Hematopoietic multipotent progenitor cell treated with erythropoietin and hydrocortisone succinate and interleukin-3 and kit ligand, for 6 days (in vitro differentiated cells): ENCODE measurements at places on chromosomes 7 and 10.

GRCh38 chr10:110423650-110424049 lies 74.1 kb upstream of the DUSP5 start:
- no peak for DNase-seq

DNA sequence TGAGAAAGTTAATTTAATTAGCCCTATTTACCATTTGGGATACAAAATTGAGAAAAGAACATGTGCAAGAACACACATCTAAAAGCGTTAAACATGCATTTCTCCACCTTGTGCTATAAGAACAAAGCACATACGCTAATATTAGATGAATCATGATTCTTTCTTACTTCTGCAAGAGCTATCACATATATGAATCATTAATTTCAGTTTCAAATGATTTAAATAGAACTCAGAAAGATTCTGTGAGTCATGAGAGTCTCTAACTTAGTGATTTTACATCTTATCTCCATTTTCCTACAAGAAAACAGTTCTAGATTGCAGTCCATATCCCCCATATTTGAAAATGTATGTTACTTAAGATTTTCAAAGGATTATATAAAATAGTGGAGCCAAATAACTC lies 173.9 kb downstream of the RNLS start:
- no peak for DNase-seq

DNA sequence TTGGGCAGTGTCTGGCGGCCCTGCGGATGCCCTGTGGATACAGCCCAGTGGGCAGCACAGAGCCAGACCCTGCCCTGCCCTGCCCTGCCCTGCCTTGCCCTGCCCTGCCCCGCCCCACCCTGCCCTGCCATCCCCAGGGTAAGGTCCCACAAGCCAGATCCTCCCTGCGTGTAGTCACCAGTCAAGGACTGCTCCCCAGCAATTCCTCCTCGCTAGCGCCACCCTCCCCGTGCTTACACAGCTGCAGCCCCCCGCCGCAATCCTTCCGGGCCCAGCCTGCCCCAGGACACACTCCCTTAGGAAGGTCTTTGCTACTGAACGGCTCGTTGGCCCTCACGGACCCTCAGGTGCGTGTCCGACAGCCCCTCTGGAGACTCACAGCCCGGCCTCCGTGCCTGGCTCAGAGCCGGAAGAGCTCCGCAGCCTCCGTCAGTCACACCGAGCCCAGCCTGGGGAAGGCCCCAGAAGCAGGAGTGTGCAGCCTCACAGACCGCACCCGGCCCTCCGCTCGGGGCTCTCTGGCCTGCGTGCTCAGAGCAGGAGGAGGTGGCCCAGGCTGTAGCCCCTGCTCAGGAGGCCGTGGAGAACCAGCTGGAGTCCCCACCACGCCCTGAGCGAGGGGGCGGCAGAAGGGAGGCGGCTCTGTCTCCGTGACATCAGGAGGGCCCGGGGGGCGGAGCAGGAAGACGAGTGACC lies 68.3 kb downstream of the PWWP2B start:
- DNase-seq: no peak

DNA sequence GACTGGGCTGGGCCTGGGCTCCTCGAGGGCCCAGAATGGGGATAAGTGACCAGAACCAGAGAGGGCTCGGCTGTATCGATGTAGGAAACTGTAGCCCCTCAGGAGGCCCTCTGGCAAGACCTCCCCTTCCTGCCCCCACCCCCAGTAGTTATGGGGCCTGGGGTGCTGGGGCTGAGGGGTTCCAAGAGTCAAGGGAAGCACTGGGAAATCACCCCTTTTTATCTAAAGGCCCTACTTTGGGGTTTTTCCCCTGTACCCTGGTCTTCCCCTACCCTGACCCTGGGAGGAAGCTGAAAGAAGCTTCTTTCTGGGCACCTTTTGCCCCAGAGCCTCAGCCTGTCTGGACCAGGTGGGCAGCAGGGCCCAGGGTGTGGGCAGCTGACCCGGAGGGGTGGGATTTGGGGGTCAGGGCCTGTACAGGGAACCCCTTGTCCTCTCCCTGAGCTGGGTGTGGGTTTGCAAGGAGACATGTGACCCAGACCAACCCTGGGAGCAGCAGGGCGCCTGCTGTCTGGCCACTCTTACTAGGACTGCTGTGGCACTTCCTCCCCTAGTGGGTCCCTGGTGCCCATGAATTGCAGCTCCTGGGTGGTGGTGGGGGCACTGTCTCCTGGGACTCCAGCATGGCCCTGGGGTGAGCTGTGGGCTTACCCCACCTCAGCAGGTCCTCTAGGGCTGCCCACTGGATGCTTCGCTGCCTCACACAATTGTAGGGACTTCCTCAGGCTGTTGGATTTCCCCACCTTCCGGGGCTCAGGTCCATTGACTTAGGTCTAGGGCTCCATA lies 1.5 kb downstream of the IRF5 start:
- peak; percentile 29 for DNase-seq

- DNase-seq: peak; percentile 47
Observed at GRCh38 chr7:129824291-129825208, 128.2 kb downstream of the UBE2H start.

DNA sequence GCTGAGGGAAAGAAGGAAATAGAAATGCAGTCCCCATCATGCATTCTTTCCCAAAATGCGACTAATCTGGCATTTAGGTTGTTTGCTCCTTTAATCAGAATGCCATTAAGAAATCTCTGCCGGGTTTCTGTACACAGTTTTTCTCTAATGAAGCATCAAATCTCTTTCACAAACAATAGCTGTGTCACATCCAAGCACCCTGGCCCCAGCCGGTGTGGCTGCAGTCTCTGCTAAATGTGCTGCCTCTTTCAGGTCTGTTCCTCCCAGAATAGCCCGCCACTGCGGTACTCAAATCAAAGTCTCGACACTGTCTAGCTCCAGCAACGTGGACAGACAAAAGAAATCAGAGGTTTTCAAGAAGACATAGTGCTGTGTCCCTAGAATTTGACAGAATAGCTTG lies 343.8 kb downstream of the KCNMA1 start:
- DNase-seq: no peak

- no peak for DNase-seq
Observed at GRCh38 chr10:24906372-24906771, 46.0 kb downstream of the PRTFDC1 start.

- no peak for DNase-seq
Observed at GRCh38 chr10:22159180-22159579, 58.6 kb downstream of the EBLN1 start.

DNA sequence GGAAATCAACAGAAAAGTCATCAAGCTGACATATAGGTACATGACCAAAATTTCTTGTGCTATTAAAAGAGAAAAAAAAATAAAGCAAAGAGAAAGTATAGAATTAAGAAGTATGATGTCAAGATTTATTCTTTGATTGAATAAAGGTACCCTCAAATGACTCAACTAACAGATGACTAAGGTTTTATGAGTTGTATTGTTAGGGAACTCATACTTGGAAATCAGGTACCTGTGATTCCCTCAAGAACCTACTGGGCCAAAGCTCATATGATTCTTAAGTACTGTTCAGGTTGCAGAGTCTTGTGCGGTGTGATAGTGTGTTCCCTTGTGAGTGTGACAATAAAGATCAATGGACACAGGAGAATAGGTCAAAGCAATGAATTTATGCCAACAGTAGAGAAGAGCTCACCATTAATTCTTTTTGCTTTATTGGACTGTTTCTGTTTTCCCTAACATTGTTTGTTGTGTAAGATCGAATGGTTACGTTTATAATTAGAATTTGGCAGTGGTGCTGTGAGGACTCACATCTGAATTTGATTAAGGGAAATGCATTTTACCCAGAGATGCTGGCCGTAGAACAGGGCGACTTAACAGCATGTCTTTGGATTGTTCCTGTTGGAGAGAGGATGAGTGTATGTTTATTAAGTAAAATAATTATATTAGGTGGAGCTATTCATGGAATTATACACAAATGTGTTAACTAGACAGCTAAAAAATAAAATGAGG lies 293.2 kb upstream of the SEMA3D start:
- DNase-seq: no peak

DNA sequence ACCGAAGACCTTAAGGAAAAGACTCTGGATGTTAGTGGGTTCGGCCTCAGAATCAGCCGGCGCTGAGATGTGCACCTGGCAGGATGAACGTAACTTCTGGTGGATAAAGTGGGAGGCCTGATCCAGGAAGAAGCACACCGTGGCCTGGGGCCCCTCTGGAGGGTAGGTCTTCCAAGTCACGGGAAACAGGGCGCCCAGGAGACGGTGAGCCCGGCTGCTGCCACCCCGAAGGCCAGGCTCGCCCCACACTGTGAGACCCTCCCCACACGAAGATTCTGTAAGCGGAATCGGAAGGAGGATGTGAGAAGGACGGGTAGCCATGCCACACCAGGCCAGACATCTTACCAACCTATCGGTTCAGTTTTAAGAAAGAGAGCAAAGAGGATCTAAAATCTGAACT lies 279.0 kb downstream of the DNAJB6 start:
- DNase-seq: no peak

GRCh38 chr7:111873963-111874690 lies 311.8 kb upstream of the IMMP2L start:
- DNase-seq: no peak

GRCh38 chr10:12974078-12974477 lies 27.4 kb downstream of the CCDC3 start:
- DNase-seq: no peak

- no peak for DNase-seq
Observed at GRCh38 chr10:72574636-72575035, 51.2 kb downstream of the MICU1 start.

GRCh38 chr7:47720141-47720906 lies 138.4 kb upstream of the TNS3 start:
- DNase-seq: no peak

DNA sequence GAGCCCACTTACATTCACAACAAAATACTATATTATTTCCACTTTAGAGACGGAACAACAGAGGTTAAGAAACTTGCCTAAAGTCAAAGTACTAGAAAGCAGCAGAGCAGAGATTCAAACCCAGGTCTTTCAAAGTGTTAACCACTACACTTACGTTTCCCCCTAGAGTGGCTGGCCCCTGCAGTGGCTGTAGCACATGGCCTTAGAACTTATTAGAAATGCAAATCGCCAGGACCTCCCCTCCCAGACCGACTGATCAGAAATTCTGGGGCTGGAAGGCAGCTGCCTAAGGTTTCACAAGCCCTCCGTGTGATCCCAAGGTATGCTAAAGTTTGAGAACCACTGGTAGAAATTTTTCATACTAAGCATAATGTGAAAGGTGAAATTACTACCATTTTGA lies 8.1 kb downstream of the MPP7 start:
- DNase-seq: no peak

GRCh38 chr10:2897619-2898508 lies 169.5 kb upstream of the PFKP start:
- DNase-seq: peak; percentile 45
